ENCODE measurements at places on chromosomes 11 and 22.
A peak's percentile ranks its signal among the peaks of the same experiment; 100 is the strongest.

DNA sequence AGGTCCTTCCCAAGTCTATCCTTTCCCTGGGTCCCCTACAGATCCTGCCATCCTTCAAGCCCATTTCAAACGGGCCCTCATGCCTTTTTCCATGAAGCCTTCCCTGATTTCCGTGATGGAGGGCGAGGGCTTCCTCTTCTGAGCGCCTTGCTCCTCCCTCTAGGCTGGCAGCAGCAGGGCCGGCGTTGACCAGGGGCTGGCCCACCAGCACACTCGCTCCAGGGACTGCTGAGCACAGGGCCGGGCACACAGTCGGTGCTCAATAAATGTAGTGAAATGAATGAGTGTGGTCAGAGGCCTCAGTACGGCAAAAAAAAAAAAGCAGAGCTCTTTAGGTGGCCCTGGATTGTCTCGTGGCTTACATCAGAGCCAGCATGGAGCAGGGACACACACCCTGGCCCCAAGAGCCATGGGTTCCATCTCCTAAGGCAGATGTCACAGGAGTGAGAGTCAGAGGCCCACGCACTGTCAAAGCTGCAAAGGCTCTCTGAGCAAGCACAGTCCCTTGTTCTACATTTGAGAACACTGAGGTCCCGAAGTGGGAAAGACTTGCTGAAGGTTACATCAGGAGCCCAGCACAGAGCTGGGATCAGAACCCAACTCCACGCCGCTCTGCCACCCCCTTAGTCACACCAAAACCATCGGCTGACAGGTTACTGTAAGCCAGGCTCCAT, 3.1 kb downstream of the IL2RB start:
- DNase-seq = no peak

GRCh38 chr22:49935561-49935960, 17.1 kb downstream of the CRELD2 start:
- DNase-seq = no peak

DNA sequence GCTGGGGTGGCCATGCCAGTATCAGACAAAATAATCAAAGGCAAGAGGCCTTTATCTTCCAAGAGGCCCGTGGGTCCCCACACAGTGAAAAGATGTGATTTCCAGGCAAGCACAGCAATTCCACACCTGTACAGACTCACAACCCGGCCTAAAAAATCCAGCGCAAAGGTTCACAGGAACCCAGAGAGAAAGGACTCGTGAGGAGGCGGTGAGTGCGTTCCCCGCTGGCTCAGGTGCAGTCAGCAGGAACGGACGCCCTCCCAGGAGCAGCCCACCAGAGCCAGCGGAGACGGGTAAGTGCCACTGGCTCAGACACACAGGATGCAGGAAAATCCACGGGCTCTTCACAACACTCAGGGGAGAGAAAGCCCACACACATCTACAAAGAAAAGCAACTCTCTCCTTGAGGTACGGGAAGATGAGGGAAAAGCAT, 4.4 kb downstream of the TOLLIP start:
- no peak for DNase-seq

DNA sequence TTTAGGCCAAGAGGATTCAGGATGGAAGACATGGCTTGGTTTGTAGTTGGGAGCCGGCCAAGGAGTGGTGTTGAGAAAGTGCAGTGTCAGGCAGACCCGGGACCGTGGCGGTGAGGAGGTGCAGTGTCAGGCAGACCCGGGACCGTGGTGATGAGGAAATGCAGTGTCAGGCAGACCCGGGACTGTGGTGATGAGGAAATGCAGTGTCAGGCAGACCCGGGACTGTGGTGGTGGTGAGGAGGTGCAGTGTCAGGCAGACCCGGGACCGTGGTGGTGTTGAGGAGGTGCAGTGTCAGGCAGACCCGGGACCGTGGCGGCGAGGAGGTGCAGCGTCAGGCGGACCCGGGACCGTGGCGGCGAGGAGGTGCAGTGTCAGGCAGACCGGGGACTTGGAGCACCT, 59.7 kb downstream of the LRP5 start:
- no peak for DNase-seq

DNA sequence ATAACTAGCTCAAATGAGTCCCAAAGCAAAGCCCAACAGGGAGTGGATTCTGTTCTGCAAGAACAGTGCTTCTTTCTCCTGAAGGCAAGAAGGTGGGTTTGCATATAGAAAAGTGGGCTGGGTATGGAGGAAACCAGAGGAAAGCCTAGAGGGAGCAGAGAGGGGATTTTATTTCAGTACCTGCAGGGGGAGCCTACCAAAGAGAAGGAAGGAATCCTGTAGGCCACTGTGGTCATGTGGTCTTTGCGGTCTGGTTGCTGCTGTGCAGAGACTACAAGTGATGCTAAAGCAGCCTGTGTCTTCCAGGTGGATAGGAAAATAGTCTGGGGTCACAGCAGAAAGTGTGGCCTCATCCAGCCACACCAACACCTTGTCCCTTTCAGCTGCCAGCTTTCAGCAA, 33.2 kb upstream of the ZBTB16 start:
- no peak for DNase-seq

DNA sequence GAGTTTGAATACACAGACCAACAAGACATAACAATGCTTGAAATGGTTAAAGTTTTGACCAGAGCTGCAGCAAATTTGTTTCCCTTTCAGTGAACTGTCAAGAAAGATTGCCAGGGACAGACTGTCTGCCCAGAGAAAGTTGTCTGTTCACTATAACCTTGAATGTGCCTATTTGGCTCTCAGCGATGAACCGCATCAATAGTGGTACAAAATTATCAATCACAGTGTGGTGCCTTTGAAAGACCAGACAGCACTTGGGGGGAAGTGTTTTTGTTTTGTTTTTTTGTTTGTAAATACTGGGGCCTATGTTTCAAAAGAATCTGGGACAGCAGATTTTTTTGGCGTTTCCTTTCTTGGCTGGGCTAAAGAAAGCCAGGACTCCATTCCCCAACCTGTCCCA, 123.1 kb downstream of the CD44 start:
- no peak for DNase-seq

GRCh38 chr11:67178421-67178820, 59.4 kb downstream of the KDM2A start:
- no peak for DNase-seq

- no peak for DNase-seq
Observed at GRCh38 chr22:39806109-39806508, 87.5 kb downstream of the ENTHD1 start.

GRCh38 chr11:101885631-101886030, 29.2 kb upstream of the CEP126 start:
- DNase-seq = no peak

- no peak for DNase-seq
Observed at GRCh38 chr11:95593111-95593510, 196.5 kb downstream of the FAM76B start.

GRCh38 chr22:27811778-27812177, 10.2 kb upstream of the MN1 start:
- no peak for DNase-seq

DNA sequence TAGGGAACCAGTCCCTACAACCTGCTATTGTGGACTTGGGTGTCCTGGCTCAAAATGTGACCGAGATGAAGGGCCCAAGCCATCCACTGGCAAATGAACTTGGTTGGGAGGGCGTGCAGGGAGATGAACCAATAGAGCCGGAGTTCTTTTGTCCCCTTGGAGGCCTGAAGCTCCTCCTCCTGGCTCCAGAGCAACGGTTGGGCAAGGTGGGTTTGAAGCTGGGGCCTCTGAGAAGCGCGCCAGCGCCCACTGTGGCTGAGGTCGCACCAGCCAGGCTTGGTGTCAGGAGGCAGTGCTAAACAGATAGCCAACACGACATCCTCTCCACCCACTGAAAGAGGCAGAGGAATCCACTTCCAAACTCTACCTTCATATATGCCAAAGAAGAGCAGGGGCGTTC, 36.0 kb upstream of the PACSIN2 start:
- DNase-seq = no peak

- peak; percentile 0 for DNase-seq
Observed at GRCh38 chr11:42407341-42407740, 904.5 kb upstream of the API5 start.

DNA sequence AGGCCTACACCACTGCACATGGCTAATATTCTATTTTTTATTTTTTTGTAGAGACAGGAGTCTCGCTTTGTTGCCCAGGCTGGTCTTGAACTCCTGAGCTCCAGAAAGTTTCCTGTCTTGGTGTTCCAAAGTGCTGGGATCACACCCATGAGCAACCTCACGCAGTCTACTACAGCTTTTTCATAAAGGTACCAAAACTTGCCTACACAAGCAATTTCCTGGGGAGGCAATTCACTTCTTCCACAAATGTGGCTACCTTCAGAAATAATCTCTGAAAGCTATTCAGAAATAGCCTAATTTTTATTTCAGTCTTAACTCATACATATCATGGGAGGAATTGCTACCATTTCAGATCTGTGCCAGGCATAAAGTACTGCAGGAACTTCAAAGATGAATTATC, 11.4 kb downstream of the SLC35F2 start:
- DNase-seq = no peak

GRCh38 chr22:17057959-17058814, 26.6 kb upstream of the IL17RA start:
- DNase-seq = peak; percentile 59

GRCh38 chr11:12123273-12123672, 12.9 kb downstream of the MICAL2 start:
- DNase-seq = no peak

GRCh38 chr22:19121631-19122142, 525 bp downstream of the DGCR2 start:
- peak; percentile 49 for DNase-seq

DNA sequence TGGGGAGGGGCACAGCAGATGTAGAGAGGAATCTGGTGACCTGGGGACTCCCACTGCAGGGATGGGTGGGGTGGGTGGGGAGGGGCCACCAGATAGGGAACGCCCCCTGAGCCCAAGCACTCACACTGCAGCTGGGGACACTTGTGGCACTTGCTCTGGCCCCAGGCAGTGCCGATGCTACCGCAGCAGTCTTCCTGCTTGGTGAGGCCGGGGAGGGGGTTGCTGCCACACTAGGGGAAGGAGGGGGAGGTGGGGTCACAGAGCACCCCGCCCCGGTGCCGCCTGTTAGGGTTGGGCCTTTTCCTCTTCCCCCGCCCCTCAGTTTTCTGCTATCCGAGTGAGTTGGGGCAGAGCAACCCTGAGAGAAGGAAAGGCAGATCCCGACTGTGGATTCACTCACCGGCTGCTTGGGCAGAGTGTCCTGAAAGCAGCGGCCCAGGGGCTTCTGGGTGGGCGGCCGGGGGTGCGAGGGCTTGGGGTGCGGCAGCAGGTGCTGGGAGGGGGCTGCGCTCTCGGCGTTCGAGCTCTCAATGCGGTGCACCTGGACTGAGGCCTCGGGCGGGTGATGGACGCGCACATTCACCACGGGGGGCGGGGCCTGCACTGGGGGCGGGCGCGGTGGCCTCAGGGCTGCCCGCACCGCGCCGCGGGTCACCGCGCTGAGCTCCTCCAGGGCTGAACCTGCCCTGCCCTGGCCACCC, 4.7 kb downstream of the LTBP3 start:
- peak; percentile 64 for DNase-seq

- DNase-seq = peak; percentile 14
Observed at GRCh38 chr11:118310781-118311485, 6.4 kb downstream of the CD3E start.

GRCh38 chr11:61669417-61669816, 10.8 kb upstream of the DAGLA start:
- DNase-seq = no peak

- DNase-seq = no peak
Observed at GRCh38 chr11:61602775-61603569, 22.1 kb upstream of the SYT7 start.

DNA sequence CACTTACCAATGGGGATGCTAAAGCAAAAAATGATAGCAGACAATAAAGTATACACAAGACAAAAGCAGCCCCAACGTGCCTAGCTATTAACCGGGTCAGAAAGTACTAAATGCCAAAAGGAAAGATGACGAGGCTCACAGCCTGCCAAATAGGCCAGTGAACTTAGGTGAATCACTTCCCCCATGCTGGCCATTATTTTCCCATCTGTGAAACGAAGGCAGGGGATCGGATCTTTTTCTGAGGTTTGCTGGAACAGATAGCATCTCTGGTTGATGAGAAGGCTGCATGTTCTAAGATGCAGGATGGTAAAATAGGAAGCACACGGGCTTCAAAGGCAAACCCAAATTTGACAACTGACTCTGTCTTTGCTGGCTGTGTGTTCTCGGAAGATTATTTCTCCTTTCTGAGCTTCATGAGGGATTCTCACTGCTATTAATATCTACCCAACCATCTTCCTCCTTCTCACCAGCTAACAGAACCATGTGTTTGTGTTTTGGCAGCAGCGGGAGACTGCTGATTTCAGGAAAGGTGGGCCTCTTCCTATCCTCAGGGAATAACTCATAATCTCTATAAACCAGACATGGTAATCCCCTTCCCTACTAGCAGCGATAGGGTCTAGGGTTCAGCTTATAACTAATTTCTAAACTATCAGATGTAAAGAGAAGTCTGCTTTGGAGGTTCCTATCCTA, 390.7 kb downstream of the LARGE1 start:
- no peak for DNase-seq

DNA sequence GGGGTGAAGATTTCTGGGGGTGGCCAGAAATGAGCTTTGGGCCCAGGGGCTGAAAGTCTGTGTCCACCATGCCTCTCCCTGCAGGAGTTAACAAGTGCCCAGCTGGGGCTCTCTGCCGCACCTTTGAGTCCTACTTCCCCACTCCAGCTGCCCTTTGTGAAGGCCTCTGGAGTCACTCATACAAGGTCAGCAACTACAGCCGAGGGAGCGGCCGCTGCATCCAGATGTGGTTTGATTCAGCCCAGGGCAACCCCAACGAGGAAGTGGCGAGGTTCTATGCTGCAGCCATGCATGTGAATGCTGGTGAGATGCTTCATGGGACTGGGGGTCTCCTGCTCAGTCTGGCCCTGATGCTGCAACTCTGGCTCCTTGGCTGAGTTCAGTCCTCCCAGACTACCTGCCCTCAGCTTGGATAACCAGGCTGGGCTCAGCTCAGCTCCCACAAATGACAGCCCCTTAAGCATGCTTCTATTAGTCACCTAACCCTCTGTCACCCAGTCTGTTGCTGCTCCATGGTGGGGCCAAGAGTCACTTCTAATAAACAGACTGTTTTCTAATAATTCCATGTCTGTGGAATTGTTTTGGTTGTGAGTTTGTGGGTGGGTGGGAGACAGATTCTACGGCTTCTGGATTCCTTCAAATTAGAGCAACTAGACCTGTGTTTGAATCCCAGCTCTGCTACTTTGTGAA, 3.0 kb upstream of the INPPL1 start:
- no peak for DNase-seq

DNA sequence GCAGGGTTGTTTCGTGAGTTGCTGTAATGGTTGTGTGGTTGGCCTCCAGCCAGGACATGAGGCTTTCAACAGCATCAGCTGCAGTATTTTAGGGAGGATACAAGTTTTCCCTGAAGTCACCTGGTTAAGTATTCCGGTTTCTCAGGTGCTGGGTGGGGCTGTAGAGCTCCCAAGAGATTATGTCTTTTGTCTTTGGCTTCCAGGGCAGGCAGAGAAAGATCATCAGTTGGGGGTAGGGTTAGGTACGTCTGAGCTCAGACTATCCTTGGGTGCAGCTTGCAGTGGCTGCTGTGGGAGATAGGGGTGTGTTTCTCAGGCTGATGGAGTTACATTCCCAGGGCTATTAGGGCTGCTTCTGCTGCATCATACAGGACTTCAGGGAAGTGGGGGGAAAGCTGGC, 47.5 kb upstream of the MRGPRX1 start:
- no peak for DNase-seq
